ENCODE measurements at places on chromosomes 16 and 17.

GRCh38 chr17:32484041-32484461, 2.7 kb upstream of the CDK5R1 start:
- DNase-seq: no peak

DNA sequence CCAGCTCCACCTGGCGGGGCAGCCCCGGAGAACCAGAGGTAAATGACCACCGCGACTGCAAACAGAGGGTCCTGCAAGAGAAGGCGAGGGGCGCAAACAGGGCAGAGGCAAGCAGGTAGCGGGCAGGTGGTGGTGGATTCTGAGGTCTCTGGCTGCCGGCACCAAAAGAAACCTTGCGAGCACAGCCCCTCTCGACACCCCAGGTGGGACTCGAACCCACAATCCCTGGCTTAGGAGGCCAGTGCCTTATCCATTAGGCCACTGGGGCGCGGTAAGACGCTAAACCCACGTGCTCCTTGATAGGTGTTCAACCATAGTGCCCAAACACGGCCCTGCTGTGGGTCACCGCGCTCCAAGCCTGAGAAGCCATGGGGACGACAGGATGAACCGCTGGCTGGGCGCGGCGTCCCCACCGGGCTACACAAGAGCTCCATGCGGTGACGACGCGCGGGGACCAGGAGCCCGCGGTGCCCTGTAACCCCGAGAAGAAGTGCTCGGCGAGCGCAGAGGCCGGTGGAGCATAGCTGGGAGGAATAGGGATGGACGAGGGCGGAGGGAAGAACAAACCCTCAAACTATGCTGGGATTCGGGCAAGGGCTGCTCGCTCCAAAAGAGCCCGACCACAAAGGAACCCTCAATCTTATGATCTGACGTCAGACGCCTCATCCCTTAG, 12.4 kb downstream of the ATP5PD start:
- peak; percentile 68 for DNase-seq

DNA sequence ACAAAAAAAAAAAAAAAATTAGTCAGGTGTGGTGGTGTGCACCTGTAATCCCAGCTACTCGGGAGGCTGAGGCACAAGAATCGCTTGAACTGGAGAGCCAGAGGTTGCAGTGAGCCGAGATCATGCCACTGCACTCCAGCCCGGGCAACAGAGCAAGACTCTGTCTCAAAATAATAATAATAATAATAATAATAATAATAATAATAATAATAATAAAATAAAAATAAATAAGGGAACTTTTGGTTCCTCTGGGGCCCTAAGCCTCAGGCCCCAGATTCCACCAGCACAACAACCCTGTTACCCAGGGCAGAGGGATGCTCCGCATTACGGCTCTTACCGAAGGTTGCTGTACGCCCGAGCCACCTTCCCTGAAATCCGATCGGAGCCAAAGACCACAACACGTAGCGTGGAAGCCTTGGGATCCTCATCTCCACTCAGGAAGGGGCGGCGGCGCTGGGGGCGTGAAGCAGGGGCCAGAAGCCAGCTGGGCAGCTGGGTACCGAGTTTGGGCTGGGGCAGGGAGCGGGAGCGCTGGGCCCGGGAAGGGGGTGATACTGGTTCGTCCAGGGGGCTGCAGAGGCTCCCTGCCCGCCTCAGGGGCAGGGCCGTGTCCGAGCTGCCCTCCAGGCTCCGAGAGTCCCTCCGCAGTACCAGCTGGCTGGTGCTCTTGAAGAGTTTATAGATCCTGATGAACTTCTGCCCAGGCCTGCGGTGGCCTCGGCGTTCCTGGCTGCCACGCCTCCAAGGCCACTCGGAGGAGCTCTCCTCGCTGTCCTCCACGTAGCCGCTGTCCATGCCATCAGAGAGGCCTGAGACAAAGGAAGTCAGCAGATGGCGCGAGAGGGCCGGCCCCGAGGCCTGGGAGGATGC, 20.6 kb upstream of the PIK3R6 start:
- no peak for DNase-seq

DNA sequence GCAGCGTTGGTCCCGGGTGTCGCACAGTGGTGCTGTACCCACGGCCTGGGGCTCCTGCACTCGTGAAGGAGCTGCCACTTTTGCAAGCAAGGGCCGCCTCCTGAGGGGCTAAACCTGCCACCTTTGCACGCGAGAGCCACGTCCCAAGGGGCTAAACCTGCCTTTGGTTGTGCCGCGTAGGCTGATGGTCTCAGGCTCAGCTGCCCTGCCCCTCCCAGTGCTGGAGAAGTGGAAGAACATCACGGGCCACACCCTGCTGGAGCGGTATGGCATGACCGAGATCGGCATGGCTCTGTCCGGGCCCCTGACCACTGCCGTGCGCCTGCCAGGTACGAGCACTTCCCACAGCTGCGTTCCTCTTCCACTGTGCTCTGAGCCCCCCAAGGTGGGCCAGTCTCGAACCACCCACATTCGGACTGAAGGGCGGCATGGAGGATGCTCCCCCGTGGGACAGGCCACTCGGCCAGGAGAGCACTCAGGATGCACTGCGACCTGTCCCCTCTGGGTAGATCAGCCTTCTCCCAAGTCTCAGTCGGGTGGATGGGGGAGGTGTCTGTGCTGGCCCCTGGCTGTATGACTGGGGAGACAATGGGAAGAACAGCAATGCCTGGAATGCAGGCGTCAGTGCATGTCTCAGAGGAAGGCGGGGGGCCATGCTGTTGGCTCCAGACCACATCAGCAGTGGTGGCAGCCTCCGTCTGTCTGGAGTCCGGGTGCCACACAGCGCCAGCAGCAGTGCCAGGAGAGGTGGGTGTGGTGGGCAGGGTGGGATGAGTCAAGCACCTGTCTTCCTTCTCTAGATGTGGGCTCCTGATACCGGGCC, 20.7 kb downstream of the ACSF3 start:
- peak; percentile 29 for DNase-seq

- DNase-seq: no peak
Measured at GRCh38 chr17:28550858-28551257, 1.6 kb downstream of the UNC119 start.

- no peak for DNase-seq
Measured at GRCh38 chr17:37182786-37183465, 192.9 kb upstream of the C17orf78 start.

DNA sequence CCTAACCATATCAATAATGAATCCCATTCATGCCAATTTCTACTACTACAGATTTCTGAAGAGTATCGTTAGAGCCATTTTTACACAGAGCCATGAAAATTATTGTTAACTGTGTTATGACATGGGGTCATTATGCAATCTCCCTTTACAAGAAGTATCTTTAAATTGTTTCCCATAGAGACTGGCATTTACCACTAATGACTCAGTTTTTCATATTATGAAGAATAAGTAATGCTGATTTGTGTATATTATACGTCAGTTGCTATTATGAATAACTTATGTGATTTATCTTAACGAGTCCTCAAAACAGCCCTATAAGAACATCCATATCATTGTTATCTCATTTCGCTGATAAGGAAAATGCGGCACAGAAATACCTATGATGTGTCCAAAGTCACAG, 173.8 kb downstream of the KCNJ2 start:
- DNase-seq: no peak

DNA sequence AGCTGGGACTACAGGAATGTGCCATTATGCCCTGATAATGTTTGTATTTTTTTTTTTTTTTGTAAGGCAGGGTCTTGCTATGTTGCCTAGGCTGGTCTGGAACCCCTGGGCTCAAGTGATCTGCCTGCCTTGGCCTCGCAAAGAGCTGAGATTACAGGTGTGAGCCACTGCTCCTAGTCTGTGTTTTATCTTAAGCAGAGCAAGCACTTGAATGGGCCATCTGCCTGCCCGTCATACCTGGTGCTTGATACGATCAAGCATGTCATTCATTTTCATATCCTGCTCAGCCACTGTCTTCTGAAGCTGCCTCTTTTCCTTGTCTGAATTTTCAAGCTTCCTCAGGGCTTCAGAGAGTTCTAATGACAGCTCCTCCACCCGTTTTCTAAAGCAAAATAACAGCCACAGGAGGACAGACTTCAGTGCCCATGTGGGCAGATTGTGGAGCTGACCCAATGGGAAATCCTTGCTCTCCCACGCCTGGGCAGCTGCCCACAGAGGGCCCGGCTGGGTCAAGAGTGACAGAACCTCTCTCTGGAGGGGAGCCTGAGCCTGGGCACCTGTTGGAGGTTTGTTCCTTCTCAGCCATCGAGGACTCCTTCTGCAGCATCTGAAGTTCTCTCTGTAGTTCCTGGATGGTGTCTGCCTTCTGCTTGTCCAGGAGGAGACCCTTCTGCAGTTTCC, 36.5 kb downstream of the DHX38 start:
- DNase-seq: no peak

DNA sequence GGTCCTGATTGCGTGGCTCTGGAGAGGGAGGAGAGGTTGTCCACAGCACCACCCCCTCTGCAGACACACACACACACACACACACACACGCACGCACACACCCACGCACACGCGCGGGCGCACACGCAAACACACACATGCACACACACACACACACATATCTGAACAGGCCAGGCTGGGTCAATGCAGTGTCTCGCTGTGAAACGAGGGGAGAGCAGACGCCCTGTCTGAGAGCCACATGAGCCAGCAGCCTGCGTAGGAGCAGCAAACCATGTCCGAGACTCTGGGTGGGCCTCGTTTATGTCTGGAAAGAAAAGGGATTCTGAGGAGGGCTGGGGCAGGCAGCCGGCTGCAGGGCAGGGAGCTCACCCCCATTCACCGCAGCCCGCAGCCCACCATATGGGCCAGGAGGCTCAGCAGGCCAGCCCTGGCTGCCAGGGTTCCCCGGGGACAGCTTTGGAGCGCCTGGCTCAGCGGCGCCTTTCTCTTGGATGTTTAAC, 93.3 kb upstream of the TNRC6C start:
- no peak for DNase-seq

GRCh38 chr17:44661835-44662234, 5.6 kb downstream of the MEIOC start:
- no peak for DNase-seq

GRCh38 chr17:292016-292415, 60.6 kb downstream of the RPH3AL start:
- DNase-seq: no peak

DNA sequence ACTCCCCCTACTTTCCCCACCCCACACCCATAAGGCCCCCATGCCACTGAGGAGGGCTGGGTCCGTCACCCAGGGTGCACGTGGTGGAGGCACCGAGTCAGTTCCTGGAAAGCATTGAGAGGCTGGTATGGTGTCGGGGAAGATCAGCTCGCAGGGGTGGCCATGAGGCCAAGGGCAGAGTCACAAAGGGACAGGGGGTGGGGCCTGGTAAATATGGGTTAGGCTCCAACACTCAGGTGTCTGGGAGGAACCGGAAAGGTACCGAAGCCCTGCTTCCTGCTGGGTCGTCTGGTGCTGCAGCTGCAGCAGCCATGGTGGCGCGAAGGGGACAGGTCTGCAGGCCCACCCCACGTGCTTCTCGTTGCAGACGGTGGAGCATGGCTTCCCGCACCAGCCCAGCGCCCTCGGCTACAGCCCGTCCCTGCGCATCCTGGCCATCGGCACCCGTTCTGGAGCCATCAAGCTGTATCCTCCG, 30.2 kb downstream of the LLGL2 start:
- DNase-seq: no peak

DNA sequence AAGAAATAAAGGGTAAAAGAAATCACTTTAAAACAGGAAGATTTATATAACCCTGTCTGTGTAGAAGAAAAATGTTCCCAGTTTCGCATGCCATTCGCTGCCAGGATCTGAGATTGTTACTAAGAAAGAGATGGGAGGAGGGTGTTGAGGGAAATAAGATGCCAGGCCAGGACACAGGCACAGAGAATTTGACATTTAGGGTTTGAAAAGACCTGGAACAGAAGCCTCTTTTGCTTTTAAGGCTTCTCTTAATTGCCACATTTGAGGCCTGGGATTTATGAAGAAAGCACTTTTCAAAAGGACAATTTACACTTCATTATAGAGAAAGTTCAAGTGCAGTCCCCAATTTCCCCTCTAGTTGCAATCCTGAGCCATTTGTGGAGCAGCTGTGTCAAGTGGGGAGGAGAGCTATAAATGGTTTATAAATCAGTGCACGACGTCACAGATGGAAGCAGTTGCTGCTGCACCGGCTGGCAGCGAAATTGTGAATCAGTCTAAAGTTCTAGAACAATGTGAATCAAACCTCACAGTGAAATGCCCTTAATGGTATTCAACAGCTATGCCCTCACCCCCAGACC, 26.5 kb upstream of the C16orf87 start:
- no peak for DNase-seq

DNA sequence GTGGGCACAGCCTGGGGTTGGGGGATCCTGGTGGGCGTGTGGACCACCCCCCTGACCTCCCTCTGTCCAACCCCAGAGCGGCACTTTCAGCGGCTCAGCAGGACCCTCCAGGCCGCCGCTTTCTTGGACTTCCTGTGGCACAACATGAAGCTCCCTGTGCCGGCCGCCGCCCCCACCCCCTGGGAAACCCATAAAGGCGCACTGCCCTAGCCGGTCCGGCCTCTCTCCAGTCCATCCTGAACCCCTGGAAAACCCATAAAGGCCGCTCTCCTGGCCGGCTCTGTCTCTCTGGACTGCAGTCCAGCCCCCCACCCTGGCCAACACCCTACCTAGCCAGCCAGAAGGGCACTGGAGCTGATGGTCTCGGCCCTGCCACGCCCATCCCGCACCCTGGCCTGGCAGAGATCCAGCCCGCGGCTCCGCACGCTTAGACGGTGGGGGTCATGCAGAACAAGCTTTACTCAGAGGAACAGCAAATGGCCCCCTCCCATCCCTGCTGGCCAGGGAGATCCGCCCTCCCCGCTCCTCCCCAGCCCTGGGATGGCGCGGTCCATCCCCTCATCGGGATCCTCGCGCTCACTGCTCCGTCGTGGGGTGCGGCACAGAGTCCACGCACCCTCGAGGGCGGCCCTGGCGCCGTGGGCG, 2.7 kb downstream of the NOXO1 start:
- no peak for DNase-seq

- DNase-seq: no peak
Measured at GRCh38 chr17:19508577-19508867, 25.1 kb upstream of the SLC47A1 start.

GRCh38 chr16:50102051-50102746, 36.4 kb downstream of the HEATR3 start:
- DNase-seq: no peak

DNA sequence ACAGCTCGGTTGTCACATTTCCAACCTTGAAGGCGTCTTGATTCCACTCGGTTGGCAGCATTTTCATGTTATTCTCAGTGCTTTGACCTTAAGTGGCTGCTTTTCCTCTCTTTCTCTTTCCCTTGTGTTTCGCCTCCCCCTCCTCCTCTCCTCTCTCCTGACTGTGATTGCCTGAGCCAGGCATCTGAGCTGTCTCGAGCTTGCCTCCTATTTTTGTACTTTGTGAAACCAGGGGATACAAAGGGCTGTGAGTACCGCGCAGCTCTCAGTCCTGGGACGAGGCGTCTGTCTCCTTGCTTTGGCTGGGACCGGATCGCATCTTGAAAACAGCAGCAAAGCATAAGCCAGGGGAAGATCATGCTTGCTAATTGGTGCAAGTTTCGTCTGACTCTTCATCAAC, 48.8 kb upstream of the SDK2 start:
- DNase-seq: no peak
